ENCODE measurements at places on chromosomes 4 and X. TPM values are rescaled to one million over a fixed set of nuclear protein-coding genes. Genes with fewer than 3 reads are reported as not detected.

HSFX2 gene
- total RNA-seq = not detected

DNA sequence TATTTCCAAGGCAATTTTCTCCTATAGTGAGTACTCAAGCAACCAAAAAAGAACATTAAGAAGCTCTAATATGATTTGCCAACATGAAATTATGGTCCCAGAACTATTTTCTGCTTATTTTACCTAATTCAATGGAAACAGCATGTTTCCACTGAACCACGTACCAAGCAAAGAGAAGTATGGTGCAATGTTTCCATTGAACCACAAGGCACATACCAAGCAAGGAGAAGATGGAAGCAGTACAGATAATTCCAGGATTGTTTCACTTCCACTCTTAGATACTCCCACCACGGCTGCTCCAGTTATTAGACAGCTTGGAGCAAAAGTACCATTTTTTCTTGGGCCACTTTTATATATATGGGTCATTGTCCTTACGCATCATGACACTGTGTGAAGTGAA is 164.9 kb downstream of the RNF150 start:
- no peak for DNase-seq

DNA sequence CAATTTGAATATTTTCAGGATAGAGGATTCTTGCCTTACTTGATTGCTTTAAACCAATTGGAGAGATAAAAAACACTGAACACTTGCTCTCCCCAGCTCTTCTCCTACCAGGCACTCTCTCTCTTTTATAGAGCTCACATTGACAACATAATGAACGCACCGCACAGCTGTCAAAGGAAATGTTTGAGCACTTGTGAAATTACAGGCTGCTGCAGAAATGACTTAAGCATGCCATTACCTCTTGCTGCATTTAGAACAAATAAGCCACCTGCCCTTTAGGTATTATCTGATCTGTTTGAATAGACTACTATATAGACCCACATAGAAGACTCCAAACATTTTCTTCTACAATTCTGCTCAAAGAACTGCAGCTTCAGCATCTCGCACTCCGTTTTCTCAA is 227.7 kb downstream of the C4orf33 start:
- no peak for DNase-seq

DNA sequence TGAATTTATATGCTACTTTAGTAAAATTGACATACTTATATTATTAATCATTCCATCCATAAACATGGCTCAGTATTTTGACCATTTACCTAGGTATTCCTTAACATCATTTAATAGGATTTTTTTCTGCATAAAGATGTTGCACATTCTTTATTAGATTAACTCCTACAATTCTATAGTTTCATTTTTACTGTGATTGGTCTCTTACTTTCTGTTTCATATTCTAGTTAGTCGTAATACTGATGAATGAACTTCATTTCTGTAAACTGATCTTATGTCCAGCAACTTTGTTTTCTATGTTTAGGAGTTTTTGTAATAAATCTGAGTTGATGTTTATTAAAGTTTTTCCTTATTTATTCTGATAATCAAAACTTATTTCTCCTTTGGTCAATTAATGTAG is 278.2 kb upstream of the CXXC4 start:
- no peak for DNase-seq

DNA sequence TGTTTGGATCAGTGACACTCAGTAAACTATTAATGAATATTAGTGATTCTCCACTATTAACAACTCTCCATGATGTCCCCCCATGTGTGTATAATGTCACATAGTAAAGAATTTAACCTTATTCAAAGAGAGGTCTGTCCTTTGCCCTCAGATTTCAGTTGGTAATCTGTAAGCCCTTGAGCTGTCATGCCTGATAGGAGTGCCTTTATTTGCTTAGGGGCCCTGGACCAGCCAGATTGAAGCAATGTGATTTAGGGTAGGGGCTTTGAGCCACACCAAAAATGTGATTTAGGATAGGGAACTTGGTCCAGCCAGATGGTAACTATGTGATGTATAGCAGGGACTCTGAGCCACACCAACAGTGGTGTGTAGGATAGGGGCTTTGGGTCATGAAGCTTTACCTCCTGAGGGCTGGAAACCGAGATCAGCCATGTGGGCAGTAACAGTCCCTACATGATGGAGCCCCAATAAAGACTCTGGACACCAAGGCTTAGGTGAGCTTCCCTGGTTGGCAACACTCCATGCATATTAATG is 44.3 kb upstream of the PAGE4 start:
- DNase-seq = no peak

GRCh38 chr4:169159624-169160171 is 111.1 kb downstream of the SH3RF1 start:
- DNase-seq = no peak

DNA sequence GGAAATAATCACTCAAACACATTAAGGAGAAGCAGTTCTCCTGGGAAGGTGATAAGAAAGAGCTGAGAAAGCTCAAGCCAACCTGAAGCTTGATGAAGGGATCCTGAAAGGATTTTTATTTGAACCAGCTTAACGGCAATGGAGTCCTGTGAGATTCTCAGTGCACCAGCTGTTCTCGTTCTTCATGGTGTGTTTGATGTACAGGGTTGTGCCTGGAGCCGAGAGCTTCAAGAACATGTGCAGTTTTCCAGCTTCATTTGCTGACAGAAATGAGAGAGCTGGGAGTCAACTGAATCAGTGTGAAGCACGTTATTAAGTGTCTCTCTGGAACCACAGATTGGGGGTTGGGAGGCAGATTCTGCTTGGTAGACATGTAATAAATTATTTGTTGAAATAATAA is 115.7 kb downstream of the ANKRD50 start:
- DNase-seq = no peak

SH3RF1 gene
- total RNA-seq = 17.4 TPM

DNA sequence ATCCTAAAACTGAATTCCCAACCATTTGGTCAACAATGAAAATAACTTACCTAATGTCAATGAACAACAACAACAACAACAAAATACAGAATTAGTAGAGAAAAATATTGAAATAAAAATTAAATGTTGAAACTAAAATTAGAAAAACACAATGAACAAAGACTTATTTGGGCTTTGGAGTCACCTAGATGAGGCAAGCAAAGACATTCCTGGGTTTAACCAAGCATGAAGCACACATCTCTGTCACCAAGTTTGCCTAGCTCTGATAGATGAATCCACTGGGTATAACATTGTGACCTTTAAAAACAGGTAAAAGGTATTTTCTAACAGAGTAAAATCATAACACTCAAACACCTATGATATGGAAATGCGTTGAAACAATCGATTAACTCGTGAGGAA is 13.2 kb upstream of the SYTL5 start:
- DNase-seq = no peak

MAMLD1 gene
- 5.6 TPM for total RNA-seq

DNA sequence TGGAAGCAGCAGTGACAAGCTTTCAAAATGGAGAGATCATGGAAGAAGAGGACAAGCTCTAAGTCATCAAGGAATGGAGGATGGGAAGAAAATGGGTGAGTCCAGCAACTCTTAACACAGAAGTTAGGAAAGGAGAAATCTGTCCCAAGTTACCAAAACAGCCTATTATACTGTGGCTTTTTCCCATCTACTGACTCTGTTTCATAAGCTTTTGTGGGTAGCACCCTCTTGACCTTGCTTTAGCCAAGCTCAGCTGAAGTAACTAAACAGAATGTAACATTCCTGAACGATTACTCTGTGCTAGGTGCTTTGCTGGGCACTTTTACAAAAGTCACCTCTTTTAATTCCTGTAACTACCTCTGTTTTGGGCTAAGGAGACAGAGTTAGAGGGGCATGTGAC is 54.9 kb downstream of the MAP7D2 start:
- no peak for DNase-seq

DNA sequence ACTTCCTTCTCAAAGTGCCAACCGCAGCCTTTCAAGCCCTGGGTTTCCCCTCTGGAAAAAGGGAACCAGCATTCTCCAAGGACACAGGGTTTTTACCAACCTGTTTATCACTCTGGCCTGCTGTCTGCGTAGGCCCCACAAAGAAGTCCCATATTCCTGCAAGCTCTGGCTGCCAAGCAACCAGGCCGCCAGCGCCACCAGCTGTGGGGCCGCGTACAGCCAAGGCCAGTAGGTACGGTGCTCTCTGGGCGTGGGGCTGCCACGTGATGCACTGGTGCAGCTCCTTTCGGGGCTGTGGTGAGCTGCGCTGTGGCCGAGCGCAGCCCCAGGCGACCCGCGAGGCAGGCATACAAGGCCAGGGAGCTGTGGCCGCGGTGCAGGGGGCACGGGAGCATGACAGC is 22.1 kb downstream of the LUZP4 start:
- DNase-seq = peak; percentile 30

DNA sequence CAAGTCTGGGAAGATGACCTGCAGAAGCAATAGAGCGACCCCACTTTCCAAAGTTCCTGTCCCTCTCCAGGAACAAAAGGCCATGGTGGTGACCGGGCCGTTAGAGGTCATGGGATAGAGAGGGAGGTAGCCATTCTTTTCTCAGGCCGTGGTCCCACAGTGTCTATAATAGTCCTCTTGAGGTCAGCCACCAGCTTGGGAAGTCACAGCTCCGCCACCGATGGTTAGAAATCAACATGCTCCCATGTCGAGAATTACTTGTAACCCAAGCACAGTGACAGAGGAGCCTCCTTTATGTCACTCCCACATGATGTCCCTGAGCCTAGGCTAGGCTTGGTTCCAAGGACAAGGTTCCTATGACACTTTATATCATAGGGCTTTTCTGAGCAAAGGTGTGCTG is 48.3 kb upstream of the CBR4 start:
- DNase-seq = no peak

GRCh38 chr4:139682741-139683151 is 17.1 kb downstream of the MGST2 start:
- no peak for DNase-seq

DNA sequence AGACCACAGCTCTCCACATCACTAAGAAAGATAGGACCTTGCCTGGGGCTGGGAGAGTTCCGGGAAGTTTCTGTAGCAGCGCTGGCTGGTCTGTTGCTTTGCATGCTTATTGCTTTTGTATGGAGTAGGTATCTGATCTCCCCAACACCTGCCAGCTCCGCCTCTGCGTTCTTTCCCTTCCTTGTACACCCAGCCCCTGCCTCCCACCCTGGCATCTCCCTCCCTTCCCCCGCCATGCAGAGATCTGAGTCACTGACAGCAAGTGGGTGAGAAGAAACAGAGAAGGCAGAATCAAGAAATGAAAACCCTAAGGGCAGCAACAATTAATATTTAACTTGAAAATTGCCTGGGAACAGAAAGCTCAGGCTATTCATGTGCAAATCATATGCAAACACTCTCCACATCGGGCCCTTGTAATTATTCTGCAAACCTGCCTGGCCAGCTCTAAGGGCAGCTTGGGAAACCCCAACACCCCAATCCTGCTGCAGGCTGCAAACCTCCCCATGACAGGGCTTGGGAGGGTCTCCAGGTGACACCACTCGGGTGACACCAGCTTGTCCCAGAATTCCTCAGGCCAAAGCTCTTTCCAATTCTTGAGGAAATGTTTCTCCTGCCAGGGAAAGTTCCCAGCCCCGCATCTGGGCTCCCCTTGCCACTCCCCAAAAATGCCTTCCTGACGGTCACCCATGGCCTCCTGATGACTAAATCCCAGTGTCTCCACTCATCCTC is 257.2 kb downstream of the FBXW7 start:
- DNase-seq = no peak

All from body of pancreas (tissue), 4 donors.